Ascending aorta (tissue), 2 donors: ENCODE measurements at places on chromosomes 16 and 17.

DNA sequence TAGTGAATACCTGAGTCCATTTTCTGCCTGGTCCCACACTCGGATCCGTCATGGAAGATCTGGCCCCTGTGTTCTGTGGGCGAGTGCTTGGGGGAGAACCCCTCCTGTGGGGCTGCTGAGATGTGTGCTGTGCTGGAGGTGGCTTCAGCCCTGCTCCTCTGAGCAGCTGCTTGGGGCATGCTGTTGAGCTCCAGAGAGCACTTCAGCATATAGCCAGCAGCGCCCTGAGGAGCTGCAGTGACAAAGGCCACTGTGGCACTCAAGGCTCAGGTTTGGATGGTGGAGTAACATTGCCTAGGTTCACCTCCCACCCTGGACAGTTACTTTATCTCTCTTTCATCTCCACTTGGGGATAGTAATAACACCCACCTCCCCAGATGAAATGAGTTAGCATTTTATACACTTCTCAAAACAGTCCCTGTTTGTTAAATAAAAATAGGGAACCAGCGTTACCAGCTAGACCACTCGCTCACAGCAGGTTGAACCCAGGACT lies 75.3 kb downstream of the KSR1 start:
- peaks cover 20% of the 10 kb centered on the region for H3K4me1 ChIP-seq
- H3K27ac ChIP-seq = peak overlapping the region; percentile 41
- no peak overlapping the region for H3K4me3 ChIP-seq
- no peaks in the 10 kb centered on the region for H3K36me3 ChIP-seq
- H3K27me3 ChIP-seq = no peaks in the 10 kb centered on the region

- H3K27me3 ChIP-seq = peaks cover 13% of the 10 kb centered on the region
- H3K36me3 ChIP-seq = no peaks in the 10 kb centered on the region
- H3K27ac ChIP-seq = no peak overlapping the region
- peaks cover 19% of the 10 kb centered on the region for H3K4me1 ChIP-seq
- no peak overlapping the region for H3K4me3 ChIP-seq
Measured at GRCh38 chr16:725463-726187, 618 bp downstream of the CCDC78 start.

- H3K4me3 ChIP-seq = no peak within 1 kb of the TSS
- H3K36me3 ChIP-seq = peaks cover 55% of the 10 kb centered on the region
- no peaks in the 10 kb centered on the region for H3K4me1 ChIP-seq
- no peak within 1 kb of the TSS for H3K27ac ChIP-seq
- no peak for DNase-seq
- no peaks in the 10 kb centered on the region for H3K27me3 ChIP-seq
Measured at GRCh38 chr16:30113031-30113710, at the start of gene GDPD3. GDPD3 (minus strand) TSS chr16:30113537; CDS start chr16:30113478, 59 bp downstream.

DNA sequence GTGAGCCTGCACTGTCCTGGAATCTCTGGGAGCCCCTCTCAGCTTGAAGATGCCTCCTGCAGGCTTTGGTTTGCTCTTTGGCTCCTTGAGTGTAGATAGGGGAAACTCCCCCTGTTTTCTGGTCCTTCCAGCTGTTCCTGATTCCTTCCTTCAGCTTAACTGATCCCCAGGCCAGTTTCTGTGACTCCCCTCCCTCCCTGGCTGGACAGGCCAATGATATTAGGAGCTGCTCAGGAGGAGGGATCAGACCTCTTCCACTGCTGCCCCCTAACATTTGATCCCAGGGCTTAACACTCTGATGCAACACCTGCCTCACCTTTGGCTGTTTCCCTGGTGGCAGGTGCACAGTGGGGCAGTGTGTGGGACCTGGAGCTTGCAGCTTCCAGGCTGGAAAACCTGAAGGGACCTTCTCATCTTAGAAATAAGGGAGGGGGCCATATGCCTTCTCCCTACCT lies at the start of gene TAC4:
Gene TAC4, minus strand, starts transcription at position 51 of the 455 bp plus-strand sequence. CDS start 52 bp downstream, outside the sequence.
- H3K4me3 ChIP-seq = no peak within 1 kb of the TSS
- no peaks in the 10 kb centered on the region for H3K27me3 ChIP-seq
- no peak for DNase-seq
- H3K36me3 ChIP-seq = no peaks in the 10 kb centered on the region

GRCh38 chr17:66240013-66240412 lies 10.8 kb upstream of the APOH start:
- DNase-seq = no peak
- H3K4me1 ChIP-seq = no peaks in the 10 kb centered on the region
- no peak overlapping the region for H3K4me3 ChIP-seq

DNA sequence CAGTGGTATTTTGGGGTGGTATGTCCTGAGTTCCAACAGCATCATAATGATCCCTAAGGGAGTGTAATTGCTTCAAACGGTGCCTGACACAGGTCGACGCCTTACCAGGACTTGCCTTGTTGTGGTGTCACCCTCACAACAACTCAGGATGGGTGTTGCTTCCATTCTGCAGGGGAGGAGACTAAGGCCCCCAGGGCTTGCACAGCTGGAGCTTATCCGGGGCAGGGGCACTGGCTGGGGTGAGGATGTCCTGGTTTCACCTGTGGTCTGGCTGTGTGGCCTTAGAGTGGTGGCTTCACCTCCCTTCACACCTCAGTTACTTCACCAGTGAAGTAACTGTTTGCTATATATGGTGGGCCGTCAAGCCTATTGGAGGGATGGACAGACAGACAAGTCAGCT lies 23.3 kb downstream of the LLGL2 start:
- no peak overlapping the region for H3K4me3 ChIP-seq
- no peak for DNase-seq
- H3K4me1 ChIP-seq = no peaks in the 10 kb centered on the region
- no peak overlapping the region for H3K27ac ChIP-seq

- peaks cover 24% of the 10 kb centered on the region for H3K4me1 ChIP-seq
- no peaks in the 10 kb centered on the region for H3K27me3 ChIP-seq
- no peak for DNase-seq
- no peaks in the 10 kb centered on the region for H3K36me3 ChIP-seq
Measured at GRCh38 chr17:76416457-76416856, 32.0 kb downstream of the SPHK1 start.

GRCh38 chr17:61317779-61318178 lies 81.9 kb upstream of the TBX2 start:
- no peak overlapping the region for H3K27ac ChIP-seq
- H3K27me3 ChIP-seq = no peaks in the 10 kb centered on the region

DNA sequence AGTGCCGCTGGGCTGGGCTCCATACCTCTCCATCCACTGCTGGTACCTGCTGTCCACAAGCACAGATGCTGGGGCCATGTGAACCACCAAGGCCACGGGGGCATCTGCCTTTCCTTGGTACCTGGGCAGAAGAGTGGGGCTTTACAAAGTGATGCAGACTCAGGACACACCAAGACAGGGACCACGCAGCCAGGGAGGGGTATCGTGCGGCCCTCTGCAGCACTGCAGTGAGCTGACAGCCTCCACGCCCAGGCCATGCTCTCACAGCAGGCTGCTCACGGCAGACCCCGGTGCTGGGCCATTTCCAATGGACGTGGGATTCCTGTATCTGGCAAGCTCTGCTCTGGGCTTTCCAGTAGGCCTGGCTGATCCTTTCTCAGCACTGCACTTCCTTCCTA lies 14.4 kb downstream of the ELAC2 start:
- H3K27me3 ChIP-seq = no peaks in the 10 kb centered on the region
- DNase-seq = no peak
- H3K4me1 ChIP-seq = no peaks in the 10 kb centered on the region
- no peak overlapping the region for H3K4me3 ChIP-seq
- peaks cover 84% of the 10 kb centered on the region for H3K36me3 ChIP-seq

DNA sequence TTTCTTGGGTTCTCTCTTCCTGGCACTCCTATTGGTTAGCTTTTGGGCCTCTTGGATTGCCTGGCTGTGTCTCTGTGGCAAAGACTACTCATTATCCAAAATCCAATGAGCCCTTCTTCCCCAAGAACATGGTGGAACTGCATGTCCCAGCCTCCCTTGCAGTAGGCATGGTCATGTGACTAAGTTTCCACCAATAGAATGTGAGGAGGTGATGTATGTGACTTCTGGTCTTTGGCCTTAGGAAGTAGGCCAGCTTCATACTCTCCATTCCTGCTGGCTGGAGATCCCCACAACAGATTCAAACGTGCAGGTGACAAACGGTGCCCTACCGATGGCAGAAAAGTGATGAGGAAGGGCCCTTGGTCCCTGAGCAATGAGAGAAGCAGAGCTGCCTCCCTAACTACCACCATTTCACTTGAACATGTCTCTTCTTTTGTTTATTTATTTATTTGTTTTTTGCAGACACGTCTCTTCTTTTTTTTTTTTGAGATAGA lies 17.3 kb upstream of the SPN start:
- no peak overlapping the region for H3K4me3 ChIP-seq
- DNase-seq = no peak
- H3K27me3 ChIP-seq = no peaks in the 10 kb centered on the region

DNA sequence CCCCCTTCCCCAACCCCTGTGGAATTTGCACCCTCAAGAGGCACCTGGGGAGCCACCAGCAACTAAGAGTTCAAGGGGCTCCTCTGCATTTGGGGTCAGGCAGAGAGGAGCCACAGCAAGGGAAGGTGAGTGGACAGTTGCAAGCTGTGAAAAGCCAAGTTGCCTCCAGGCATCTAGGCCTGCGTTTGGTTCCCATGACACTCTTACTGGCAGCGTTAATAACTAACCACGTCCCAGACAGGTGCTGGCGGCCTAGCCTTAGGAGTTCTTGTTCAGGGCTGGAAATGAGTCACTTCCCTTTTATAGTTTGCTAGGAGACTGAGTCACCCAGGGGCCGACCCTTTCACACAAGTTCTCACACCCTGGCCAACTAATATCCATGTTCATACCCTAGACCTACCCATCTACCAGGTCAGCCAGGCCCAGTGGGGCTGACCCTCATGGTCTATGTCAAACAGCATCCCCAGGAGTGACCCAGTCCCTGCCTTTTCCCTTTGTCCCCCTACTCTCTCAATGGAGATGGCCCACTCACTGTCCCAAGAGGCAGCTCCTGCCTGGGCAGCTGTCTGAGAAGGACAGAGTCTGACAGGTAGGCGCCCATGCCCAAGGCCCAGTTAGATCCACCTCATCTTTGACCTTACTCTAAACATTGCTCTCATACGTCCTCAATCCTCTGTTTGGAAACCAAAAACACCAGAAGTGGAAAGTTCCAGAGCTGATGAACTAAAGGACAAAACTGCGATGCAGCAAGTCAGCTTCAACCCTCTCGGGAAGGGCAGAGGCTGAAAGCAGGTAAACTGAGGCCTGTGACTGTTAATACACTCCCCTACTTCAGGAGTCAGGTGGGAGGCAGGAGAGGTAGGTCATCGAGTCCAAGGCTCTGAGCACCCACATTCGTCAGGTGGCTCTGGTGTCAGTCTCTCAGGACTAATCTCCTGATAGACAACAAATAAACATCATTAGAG lies 300.6 kb downstream of the SOX9 start:
- DNase-seq = no peak
- no peak overlapping the region for H3K27ac ChIP-seq
- H3K36me3 ChIP-seq = no peaks in the 10 kb centered on the region
- no peaks in the 10 kb centered on the region for H3K4me1 ChIP-seq
- H3K27me3 ChIP-seq = no peaks in the 10 kb centered on the region

DNA sequence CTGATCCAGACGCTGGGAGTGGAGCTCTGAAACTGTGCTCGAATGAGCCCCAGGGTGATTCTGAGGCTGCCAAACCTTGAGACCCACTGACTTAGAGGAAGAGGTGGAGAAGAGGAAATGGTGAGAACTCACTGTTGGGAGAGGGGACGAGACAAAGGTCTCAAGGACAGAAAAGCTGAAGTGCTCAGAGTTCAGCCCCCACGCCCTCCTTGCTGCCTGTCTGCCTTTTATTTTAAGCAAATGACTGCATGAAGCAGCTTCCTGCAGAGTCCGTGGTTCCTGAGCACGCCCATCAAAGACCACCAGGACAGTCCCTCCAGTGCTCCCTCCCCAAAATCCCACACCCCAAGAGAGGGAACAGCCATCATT lies 20.4 kb downstream of the COTL1 start:
- no peaks in the 10 kb centered on the region for H3K36me3 ChIP-seq
- no peaks in the 10 kb centered on the region for H3K27me3 ChIP-seq
- DNase-seq = no peak

- no peaks in the 10 kb centered on the region for H3K4me1 ChIP-seq
- no peak for DNase-seq
- H3K36me3 ChIP-seq = no peaks in the 10 kb centered on the region
- no peaks in the 10 kb centered on the region for H3K27me3 ChIP-seq
Measured at GRCh38 chr17:15744074-15744676, 12.1 kb downstream of the TBC1D26 start.

DNA sequence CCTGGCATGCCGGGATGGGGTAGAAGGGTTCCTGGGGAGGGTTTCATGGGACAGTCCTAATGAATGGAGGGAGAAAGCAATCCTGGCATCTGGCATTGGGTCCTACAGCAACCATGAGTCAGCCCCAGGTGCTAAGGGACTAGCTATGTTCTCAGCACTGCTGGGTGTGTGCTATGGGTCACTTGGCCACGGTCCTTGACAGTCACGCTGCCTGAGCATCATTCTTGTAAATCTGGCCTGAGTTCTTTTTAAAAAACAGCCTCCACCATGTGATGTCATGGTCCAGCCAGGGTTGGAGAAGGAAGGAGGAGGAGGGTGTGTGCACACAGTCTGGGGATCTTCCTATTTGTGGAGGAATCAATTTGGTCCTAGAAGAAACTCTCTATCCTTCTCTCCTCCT lies 6.2 kb upstream of the RAMP2 start:
- H3K27ac ChIP-seq = no peak overlapping the region
- H3K4me1 ChIP-seq = no peaks in the 10 kb centered on the region
- H3K4me3 ChIP-seq = no peak overlapping the region
- no peaks in the 10 kb centered on the region for H3K27me3 ChIP-seq
